Frontal cortex (tissue), 4 donors: ENCODE measurements at places on chromosomes 11 and 22. TPM values are rescaled to one million over a fixed set of nuclear protein-coding genes. Genes with fewer than 3 reads are reported as not detected.

Gene MYO7A
- total RNA-seq: 0.82 TPM

Gene OR52E6
- not detected for total RNA-seq

Gene PLA2G3
- total RNA-seq: under 0.01 TPM

Gene BLID
- 1.2 TPM for total RNA-seq

Gene SOX6
- total RNA-seq: 17.1 TPM

Gene KDM4E
- total RNA-seq: not detected

Gene LGR4
- total RNA-seq: 17.1 TPM

Gene BUD13
- total RNA-seq: 20.8 TPM

Gene GNB1L
- 2.9 TPM for total RNA-seq

DNA sequence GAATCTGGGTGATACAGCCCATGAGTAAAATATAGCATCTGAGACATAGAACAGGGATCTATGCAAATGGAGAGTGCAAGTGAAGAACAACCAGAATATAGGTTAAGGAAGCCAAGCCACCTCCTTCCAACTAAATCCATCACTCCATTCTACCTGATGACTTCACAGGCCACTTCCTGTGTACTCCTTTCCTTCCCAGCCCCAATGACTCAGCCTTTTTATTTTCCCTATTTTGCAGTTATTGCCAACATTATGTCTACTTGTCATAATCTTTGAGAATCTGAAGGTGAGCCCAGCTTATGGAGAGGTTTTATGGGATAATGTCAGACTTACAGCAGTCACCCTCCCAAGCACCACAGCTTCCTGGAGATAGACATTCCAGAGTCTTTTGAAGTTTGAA is 1.4 kb upstream of the OR52M1 start:
- no peak for DNase-seq

GRCh38 chr11:83933008-83933407 is 646.8 kb upstream of the CCDC90B start:
- no peak for DNase-seq

GRCh38 chr11:120306519-120307242 is 18.4 kb upstream of the TLCD5 start:
- DNase-seq: no peak

GRCh38 chr22:42317691-42318547 is 47.5 kb upstream of the TCF20 start:
- no peak for DNase-seq

DNA sequence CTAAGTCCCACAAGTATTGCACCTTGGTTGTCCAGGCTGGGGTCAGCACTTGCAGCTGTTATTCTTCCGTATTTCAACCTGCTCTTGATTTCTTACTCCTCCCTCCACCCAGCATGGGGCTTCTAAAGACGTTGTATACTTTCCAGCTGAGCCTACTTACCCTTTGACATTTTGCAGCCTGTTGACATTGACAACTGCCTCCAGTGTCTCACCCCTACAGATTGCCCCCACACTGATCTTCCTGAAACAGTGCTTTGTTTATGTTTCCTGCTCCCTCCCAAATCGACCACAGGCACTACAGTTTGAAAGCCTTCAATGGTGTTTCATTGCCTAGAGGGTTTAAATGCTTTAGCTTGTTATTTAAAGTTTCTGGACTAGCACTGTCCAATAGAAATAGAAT is 56.6 kb downstream of the FAM83F start:
- no peak for DNase-seq

DNA sequence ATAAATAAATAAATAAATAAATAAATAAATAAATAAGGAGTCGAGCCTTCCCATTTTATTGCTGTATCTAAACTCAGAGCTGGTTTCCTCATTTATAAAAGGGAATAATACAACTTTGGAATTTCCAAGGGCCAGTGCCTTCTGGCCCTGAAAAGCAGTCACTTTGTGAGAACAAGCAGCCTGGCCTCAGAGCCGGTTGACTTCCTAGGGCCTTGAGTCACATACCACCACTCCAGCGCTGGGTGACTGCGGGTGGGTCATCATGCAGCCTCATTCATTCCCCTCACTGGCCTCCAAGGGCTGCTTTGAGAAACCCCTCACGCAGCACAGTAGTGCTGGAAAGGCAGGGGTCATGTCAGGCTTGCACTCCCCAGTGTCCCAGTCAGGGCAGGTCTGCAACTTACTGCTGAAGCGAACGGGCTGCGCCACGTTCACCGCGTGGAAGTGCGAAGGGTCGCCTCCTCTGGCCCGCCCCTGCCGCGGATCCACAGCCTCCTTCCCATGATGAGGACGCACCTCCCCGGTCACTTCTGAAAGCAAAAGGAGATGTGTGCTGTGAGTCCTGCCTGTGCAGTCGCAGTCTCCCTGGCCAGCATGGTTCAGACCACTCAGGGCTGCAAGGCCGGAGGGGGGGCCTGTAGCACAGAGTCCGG is 54.4 kb downstream of the DGCR2 start:
- no peak for DNase-seq

DNA sequence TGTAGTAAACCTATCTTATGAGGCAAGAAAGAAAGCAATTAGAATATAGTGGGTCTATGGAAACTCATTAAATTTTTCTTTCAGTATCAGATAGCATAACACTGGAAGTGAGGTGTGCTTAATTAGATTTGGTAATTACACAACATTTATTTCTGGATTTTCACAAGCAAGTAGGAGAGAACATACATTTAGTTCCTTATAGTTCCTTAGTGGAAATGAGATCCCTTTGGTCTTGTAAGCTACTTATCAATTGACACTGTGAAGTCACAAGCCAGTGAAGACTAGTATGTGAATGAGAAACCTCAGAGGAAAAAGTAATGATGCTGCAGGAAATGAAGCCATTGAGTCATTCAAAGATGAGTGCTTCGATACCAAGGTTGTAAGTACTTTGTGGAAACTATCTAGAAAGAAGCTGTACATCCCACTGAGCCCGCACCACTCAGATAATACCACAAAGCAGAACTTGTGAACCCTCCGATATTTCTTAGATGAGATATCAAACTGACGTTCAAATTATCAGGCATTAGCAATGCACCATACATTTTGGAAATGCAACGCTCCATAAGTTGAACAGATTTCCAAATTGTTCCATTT is 53.5 kb downstream of the ENTHD1 start:
- no peak for DNase-seq

DNA sequence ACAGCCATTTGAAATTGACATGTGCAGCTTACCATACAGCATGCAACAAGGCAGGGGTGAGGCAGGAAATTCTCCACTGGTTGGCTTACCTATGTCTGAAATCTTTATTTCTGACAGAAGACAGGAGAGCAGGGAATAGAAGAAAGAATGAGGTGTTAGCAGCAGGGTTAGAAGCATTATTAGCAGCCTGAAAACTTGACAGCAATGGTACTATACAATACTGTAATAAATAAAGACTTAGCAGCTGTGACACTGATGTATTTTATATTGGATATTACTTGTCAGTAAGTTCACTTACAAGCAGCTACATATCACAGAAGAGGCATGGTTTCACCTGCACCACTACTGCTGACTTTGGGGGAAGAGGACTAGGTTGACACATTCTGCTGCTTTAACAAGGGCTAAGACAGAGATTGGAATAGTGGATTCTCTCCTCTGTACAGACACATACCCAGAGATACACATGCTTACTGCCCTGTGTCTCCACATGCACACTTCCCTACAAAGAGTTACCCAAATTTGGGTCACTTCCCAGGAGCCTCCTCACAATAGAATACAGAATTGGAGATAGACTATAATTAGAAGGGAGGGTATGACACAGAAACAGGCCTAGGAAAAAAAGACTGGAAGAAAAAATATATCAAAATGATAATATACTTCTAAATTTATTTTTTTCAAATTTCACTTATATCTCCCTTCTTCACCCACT is 145.8 kb upstream of the NARS2 start:
- no peak for DNase-seq

GRCh38 chr11:102921587-102922220 is 33.8 kb downstream of the MMP13 start:
- DNase-seq: no peak

- no peak for DNase-seq
Observed at GRCh38 chr11:2482745-2483144, 37.9 kb downstream of the KCNQ1 start.

GRCh38 chr22:22943521-22944267 is 56.1 kb downstream of the IGLL5 start:
- DNase-seq: no peak

- DNase-seq: no peak
Observed at GRCh38 chr22:49613511-49614270, 214.0 kb downstream of the BRD1 start.

DNA sequence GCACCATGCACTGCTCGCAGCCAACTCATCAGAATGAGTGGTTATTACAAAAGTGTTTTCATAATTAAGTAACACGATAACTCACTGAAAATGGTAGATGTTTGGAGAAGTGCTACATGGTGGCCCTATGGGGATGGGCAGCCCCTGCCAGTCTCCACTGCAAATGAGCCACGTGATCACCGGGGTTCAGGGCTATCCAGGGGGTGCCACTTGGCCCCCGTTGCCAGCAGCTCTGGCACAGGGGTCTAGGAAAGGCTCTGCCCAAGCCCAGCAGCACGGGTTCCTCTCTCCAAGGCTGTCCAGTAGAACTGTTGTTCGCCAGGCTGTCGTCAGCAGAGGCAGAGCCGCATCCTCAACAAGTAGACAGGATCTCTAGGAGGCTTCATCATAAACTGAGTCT is 382.1 kb upstream of the B3GAT1 start:
- no peak for DNase-seq

DNA sequence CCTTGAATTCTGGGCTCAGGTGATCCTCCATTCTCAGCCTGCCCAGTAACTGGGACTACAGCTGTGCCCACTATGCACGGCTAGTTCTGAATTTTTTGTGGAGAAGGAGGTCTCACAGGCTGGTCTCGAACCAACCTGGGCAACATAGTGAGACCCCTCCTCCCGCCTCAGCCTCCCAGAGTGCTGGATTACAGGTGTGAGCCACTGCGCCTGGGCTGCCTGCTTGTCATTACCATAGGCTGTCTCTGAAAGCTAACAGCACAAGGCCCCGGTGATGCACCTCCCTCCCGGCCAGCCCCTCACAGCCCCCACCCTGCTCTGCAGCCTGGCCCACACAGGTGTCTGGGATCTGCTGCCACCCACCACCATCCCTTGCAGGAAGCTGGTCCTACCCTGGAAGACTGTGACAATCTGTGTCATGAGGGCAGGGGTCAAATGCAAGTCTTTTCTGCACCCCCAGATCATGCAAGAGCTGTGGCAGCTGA is 82.4 kb downstream of the DGCR2 start:
- no peak for DNase-seq

- DNase-seq: no peak
Observed at GRCh38 chr11:99803501-99803900, 782.8 kb downstream of the CNTN5 start.

- peak; percentile 38 for DNase-seq
Observed at GRCh38 chr11:15905366-15906104, 450.8 kb downstream of the SOX6 start.

- DNase-seq: no peak
Observed at GRCh38 chr11:26510756-26511155, 61.3 kb downstream of the MUC15 start.

GRCh38 chr22:36806835-36807234 is 10.0 kb downstream of the PVALB start:
- DNase-seq: no peak

- no peak for DNase-seq
Observed at GRCh38 chr11:13064593-13064992, 55.5 kb downstream of the RASSF10 start.

DNA sequence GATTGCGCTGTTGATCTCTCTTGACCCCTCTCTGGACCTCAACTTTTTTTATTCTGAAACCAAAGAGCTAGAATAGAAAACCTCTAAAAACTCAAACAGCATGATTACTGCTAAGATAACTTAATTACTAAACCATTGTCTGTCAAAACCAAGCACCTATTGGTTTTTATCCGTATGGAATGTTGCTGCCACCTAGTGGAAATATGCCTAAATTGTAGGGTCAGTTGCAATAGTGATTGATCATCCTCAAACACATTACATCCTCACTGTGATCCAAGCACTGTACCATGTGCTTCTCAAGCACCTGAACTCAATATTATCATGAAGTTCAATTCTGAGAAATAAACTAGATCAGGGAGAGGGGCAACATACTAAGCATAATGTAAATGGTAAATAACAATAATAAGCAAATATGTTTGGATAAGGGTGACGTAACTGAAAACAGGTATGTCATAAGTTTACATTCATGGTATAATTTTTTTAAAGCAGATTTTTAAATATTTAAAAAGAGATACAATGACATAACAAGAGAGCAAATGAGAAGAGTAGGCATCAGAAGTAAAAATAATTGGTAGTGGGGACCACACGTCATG is 3.8 kb upstream of the OR5A2 start:
- no peak for DNase-seq

DNA sequence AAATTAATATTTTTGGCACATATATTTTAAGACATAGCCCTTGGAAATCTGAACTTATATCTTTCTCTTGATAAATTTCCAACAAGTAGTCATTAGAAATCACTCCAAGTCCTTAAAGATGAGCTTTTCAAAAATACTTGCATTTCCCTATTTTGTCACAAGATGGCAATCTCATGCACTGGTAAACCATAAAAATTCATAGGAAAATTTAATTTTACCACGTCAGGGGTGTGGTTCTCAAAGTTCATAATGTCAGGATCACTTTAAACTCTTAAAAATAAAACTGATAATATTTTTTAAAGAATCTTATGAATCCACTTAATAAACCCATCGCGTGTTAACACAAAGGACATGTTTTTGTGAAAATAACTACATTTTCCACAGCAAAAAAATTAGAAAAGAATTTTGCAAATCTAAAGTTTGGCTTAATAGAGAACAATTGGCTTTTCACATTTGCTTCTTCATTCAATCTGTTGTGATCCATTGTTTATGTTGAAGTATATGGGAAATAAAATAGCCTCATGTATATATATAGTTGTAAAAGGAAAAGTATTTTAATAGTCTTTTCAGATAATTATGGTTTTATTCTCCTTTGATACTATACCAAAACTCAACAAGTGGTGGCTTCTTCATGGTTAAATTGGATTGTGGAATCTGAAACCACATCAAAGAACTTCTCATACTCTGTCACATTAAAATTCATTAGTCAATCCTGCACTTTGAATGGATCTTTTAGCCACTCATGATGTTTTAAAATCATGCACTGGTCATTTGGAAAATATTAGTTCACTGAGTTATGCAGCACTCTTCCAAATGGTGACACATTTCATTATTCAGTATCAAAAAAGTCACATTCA is 169.1 kb downstream of the CADM1 start:
- no peak for DNase-seq

- no peak for DNase-seq
Observed at GRCh38 chr11:45655012-45655283, 10.5 kb downstream of the CHST1 start.

DNA sequence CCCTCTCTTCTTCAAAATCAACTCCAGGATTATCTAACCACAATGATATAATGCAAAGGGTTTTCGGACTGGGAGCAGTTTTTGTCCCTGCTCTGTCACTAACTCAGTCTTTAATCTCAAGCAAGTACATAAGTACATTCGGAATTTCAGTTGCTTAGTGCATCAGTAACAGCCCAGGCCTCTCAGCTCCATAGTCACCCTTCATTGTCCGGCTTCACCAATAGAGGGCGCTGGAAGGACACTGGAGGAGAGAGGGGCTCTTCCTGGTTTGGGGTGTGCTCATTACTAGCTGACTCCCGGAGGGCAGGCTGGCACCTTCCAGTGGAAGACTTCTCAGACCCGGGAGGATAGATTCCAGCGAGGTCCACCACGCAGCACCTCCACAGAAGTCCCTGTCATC is 90.4 kb upstream of the PDGFD start:
- DNase-seq: no peak
